ENCODE measurements at places on chromosomes 6 and 20.

DNA sequence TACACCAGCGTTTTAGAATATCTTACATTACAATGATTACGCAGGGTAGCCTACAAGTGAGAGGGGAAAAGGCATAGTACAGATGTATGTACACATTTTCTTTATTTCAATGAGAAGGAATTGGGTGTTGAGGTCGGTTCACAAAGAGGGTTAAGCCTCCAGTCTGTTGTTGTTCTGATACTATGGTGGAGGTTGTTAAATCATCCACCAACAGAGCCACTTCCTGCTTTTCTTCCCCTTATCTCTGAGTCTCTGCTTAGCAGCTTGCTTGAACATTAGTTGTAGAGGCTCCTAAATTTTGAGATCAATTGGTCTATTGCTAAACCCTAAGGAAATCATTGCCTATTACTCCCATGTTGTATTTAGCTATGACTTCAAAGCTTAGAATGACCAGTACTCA lies 7.3 kb downstream of the RGS17 start:
- DNase-seq = no peak

DNA sequence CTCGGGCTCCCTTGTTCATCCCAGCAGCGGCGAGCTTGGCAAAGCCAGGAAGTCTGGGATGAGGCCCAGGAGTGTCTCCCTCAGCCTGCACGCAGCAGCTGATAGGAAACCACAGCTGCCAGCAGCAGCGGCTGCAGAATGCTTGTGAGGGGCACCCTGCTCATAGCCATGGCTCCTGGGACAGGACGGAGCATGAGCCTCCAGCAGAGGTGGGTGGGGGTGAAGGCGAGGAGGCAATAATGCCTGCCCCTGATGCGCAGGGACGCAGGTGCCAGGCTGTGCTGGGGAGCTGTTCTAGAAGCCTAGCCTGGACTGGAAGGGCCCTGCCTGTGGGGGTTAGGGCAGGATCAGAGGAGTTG lies 157.9 kb downstream of the CD83 start:
- DNase-seq = no peak

DNA sequence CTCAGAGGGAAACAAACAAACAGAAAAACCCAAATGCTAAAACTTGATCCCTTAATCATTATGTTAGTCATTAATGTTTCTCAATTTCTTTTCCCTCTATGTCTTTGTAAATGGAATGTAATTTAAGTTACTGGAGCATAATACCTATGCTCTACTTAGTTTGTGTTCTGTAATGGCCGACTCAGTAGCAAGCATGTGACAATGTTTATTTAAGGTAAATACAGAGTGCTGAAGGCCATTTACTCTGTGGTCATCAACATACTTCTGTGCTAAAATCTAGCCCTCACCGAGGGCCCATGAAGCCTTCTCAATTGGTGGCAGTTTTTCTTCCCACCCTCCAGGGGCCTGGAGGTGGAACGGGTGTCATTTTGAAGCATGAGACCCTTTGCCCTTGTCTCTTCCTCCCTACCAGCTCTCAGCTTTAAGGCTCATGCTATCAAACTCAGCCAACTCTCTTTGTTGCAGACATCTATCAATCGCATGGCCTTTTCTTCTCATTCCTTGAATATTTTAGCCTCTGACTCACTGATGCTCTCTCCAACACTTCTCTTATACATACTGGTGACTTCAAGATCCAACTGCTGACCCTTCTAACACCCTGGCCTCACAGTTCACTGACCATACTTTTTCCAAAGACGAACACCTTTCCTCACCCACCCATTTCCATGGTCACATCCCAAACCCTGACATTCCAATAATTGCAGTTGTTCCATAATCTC lies 48.2 kb downstream of the STX7 start:
- DNase-seq = no peak

DNA sequence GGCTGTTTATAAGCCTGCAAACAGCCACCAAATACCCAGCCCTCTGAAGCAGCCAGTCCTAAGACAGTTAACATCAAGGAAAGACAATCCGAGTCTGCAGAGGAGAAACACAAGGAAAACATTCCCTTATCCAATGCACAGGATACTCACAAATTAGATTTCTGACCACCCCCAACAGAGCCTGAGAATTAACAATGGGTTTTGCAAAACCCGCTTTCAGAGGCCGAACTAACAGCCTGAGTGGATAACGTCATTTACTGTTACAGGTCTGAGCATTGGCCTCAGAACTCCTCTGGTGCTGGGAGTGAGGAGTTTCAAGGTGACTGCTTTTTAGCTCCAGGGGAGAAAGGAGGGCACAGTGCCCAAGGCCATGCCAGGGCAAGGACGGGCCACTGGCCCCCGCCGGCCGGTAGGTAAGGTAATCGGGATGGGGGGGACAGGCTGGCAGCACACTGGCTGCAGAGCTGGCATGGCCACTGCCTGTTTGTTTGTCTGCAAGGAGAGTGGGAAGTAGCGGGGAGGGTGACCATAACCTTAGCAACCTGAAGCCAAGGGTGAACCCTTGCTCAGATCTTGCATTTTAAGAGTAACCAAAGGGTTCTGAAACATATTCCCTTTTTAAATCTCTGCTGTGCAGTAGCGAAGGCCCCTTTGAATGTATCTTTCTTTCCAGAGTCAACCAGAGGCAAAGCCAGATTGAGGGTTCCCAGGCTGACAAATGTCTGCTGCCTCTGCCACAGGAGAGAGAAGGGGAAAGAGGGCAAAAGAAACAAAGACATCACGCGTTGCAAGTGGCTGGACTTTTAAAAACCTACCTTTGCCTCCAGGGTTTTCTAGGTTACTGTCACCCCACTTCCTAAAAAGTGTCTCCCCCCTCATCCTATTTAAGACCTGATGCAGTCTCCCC lies 3.9 kb downstream of the ZMYND8 start:
- DNase-seq = no peak

- DNase-seq = no peak
Observed at GRCh38 chr6:75377386-75377785, 92.8 kb upstream of the TMEM30A start.

DNA sequence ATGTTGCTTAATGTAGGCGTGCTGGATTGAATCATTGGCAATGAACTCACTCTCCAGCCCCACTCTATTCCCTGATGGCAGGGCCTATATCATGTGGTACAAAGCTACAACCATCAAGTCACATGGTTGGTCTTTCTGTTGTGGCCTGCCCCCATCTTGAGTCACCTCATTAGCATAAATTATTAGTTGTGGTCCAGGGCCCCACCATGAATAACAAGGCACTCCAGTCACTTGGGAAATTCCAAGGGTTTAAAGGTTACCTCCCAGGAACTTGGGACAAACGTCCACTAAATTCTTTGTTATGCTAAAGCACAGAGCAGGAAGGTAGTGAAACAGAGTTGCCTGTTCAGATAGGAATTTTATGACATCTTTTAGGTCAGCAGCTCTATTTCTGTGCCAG lies 193.7 kb downstream of the SLC35F1 start:
- no peak for DNase-seq

DNA sequence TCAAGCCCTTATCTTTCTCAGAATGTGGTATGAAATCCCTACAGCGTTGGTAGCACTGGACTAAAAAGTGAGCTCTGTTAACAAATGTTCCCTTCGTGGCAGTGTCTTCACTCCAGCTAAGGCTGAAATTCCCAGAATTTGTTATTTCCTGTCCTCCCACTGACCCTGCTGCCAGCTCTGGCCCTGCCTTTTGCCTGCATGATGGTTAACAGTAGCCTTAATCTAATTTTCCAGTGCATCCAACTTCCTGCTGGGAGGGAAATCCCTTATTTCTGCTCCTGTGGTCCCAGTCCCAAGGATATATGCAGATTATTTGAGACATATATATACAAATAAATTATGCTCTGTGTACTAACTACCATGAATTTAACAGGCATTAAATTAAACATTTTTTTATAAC lies 157.2 kb upstream of the CARMIL1 start:
- no peak for DNase-seq

DNA sequence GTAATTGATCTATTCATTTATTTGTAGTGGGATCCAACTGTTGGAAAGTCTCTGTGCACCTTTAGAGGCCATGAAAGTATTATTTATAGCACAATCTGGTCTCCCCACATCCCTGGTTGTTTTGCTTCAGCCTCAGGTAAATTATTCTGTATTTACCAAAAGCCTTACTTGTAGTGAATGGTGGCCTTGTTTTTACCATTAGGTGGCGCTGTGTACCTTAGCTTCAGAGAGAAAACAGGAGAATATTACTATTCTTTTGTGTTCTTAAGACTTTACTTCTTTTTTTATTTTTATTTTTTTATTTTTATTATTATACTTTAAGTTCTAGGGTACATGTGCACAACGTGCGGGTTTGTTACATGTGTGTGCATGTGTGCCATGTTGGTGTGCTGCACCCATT lies 23.7 kb downstream of the PEX7 start:
- DNase-seq = peak; percentile 3

DNA sequence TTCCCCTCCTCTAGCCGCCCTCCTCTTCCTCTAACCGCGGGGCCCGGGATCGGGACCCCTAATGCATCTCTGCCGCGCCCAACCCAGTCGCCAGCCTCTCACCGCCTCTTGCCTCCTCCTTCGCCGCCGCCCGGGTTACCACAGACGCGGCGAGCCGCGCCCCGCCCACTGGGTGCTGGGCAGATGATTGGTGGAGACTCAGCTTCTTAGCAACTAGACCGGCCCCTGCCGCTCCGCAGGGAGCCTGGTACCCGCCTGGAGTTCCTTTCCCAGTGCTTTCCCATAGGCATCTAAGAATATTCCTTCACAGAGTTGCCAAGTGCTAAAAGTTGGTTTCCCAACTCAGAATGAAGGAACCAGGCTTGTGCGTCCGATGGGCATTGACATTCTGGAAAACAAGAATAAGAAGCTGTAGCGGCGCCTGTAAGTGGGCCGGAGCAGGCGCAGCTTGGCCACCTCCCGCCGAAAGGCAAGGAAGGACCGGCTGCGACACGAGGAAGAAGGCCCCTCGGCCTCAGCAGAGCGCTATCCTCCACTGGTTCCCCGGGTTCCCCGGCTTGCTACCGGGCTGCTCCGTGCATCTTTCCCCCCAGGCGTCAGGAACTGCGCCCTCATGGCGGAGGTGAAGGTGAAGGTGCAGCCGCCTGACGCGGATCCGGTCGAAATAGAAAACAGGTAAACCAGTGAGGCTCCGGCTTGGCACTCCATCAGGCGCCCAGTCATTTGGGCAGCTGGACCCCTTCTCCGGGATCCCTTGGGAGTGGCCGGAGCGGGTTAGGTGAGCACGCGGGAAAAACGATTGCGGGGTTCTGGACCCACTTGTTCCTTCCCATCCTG lies at the start of the genes DZANK1 and POLR3F:
TSS of gene DZANK1 (minus strand) at position 137 of the 837 bp plus-strand sequence. CDS start 1,672 bp downstream, outside the sequence.
TSS of gene POLR3F (plus strand) at position 497 of the 837 bp plus-strand sequence. CDS start at position 614, 117 bp downstream.
- peak; percentile 89 for DNase-seq

- no peak for DNase-seq
Observed at GRCh38 chr6:22110061-22110460, 186.8 kb downstream of the PRL start.

DNA sequence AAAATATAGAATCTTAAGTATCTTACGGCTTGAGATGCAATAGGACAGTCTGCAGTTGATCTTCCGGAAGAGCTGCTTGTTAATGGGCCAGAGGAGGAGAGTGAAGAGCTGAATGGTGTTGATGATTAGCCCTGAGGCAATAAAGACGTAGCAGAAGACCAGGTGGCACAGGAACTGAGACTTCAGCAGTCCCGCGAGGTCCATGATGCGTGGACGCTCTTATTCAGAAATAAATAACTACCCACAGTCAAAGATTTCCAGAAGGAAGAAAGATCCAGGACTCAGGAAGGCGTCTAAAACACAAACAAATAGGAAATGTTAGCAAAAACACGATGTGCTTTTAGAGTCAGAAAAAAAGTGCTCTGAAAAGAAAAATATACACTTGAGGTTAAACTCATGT lies 41.9 kb downstream of the AGPAT4 start:
- DNase-seq = no peak

- no peak for DNase-seq
Observed at GRCh38 chr20:1841554-1842140, 53.6 kb upstream of the SIRPA start.

DNA sequence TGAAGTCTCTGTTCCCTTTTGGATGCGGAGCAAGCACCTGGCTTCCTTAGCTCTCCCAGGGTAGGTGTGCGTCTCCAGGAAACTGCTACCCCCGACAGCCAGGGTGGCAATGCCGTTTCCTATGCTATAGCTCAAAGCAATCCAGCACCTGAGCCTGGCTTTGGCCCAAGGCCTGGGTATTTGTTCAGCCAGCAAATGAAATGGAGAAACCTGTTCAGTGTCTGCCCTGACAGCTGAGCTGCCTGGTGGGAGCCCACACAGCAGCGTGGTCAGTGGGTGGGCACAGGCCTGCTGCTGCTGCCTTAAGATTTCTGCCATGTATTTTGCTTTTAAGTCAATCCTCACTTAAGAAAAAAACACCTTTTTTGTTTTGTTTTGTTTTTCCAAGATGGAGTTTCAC lies 13.7 kb downstream of the SPATA2 start:
- no peak for DNase-seq

- DNase-seq = no peak
Observed at GRCh38 chr20:11780765-11781369, 136.8 kb upstream of the BTBD3 start.

GRCh38 chr6:100850174-100850573 lies 31.0 kb downstream of the ASCC3 start:
- DNase-seq = no peak

DNA sequence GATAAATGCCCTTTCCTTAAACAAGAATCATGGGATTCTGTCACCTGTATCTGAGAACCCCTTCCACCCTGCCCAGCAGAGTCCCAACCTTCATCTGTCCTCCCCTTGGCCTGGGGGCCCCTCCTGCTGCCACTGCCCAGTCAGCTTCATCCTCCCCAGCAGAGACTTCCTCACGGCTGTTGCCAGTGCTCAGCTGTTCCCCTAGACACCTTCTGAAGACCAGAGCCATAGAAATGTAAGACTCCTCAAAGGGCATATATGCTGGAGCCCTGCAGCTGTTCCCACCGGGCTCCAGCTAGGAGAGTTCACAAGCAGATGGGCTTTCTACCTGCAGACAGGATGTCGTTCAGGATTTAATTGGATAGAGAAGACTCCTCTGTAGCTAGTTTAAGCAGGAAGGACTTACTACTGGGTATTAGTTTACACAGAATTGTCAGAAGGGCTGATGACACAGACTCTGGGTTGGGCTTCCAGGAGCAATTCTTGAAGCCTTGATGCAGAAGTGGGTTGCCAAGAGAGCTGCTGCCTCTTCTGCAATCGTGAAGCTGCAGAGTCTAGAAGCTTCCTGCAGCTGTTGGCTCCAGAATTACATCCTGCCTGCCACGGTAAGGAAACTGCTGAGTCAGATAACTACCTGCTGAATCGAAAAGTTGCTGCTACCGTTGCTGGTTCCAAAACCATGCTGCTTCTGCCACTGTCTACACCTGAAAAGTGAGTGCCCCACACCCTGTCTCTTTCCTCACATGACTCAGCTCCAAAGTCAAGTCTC lies 57.1 kb upstream of the MLN start:
- no peak for DNase-seq

- DNase-seq = no peak
Observed at GRCh38 chr20:58883241-58883691, 30.8 kb downstream of the GNAS start.

- DNase-seq = peak; percentile 34
Observed at GRCh38 chr20:57391439-57392301, 474 bp downstream of the RBM38 start.

DNA sequence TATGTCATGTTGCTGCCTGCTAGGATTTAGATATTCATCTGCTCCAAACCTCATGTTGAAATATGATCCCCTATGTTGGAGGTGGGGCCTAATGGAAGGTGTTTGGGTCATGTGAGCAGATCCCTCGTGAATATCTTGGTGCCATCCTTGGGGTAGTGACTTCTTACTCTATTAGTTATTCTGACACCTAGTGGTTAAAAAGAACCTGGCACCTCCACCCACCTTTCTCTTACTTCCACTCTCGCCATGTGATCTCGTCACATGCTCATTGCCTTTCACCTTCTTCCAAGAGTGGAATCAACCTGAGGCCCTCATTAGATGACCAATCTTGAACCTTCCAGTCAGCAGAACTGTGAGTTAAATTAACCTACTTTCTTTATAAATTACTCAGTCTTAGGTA lies 549.4 kb upstream of the SYNCRIP start:
- no peak for DNase-seq

- DNase-seq = no peak
Observed at GRCh38 chr6:136228814-136229213, 21.3 kb downstream of the MTFR2 start.
